ENCODE measurements at places on chromosomes 11 and 22.

DNA sequence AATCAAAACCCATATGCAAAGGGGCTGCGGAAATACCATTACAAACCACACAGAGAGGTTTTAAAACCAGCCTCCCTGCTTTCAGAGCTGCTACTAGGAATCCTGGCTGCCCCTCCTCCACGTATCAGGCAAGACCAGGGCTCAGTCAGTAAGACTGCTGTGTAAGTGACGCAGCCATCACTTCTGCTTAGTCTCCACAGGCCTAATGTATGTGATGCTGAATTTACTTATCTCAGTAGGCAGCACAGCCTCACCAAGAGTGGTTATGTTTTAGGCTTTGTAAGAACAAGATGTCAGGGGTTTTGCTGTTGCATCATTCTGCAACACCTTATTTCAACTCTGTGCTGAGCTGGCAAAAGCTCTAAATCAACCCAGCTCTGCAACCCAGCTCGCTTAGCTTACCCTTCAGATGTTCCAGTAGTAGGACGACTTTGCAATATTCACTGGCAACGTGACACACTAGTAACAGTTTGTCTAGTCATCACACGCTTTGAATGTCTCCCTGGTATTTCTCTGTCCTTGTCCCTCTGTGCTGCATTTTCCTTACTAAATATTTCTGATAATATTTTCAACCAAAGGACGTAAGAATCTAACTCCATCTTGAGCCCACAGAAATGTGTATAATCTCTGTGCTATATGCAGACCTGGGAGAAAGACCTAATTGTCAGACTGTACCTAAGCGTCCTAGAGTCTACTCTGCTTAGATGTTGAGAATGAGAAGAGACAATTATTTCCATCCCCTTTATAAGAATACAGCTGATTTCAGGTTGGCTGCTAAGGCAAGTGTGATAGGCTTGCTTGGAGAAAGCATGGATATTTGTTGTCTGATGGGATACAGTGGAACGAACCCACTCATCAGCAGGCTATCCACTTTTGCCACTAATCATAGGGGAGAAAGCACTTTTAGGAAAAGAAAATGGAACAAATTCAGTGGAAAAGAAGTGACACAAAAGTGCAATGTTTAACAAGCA, 72.2 kb downstream of the LARGE2 start:
- peak; percentile 83 for DNase-seq

DNA sequence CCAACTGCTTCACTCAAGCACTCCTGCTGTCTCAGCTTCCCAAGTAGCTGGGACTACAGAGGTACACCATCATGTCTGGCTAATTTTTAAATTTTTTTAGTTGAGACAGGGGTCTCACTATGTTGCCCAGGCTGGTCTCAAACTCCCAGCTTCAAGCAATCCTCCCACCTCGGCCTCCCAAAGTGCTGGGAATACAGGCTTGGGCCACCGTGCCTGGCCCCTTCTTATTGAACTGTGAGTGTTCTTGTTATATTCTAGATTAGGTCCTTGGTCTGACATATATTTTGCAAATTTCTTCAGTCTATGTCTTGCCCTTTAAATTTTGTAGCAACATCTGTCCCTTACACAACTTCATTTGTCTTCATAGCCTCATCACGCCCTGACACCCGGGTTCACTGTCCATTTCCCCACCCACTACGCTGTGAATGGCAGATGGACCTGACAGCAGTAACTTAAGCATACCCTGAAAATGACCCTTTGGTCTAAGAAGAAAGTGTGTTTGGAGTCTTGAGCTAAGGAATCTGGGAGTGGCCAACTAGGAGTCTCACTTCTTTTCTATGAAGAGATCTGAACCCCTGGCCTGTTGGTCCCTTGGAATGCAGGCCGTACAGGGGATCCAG, 4.2 kb upstream of the FAM118A start:
- no peak for DNase-seq

DNA sequence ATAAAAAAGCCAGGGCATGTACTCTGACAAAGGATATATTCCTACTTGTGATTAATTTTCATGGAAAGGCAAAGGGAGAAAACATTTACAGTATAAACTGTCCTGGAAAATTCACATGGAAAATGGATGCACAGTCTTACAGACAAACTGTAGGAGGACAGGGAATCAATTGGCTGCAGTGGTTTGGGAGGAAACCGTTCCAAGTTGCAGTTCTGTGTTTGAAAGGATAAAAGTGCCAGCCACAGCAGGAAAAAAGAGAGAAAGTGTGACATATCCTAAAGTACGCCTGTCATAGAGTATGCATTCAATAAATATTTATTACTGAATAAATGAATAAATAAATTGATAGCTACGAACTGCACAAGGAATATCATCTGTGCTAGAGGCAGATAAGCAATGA, 462.9 kb downstream of the RAB38 start:
- no peak for DNase-seq

DNA sequence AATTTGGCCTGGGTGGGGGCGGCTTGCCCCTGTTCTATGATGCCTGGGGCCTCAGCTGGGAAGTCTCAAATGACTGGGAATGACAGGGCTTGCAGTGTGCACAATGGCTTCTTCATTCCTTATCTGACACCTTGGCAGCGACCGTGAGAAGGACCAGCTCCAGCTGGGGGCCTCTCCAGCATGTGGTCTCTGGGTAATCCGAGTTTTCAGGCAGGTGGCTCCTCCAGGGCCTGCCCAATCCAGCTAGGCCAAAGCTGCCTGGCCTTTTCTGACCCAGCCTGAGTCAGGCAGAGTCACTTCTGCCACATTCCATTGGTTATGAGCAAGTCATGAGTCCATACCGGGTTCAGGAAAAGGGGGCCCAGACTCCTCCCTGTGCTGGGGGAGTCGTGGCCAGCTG, 646.0 kb downstream of the OPCML start:
- no peak for DNase-seq

GRCh38 chr11:32176223-32176934, 85.5 kb downstream of the RCN1 start:
- DNase-seq = peak; percentile 88

- no peak for DNase-seq
Measured at GRCh38 chr22:26541167-26541819, 29.0 kb upstream of the TFIP11 start.

GRCh38 chr22:46084943-46085827, 65.1 kb upstream of the PPARA start:
- DNase-seq = no peak

DNA sequence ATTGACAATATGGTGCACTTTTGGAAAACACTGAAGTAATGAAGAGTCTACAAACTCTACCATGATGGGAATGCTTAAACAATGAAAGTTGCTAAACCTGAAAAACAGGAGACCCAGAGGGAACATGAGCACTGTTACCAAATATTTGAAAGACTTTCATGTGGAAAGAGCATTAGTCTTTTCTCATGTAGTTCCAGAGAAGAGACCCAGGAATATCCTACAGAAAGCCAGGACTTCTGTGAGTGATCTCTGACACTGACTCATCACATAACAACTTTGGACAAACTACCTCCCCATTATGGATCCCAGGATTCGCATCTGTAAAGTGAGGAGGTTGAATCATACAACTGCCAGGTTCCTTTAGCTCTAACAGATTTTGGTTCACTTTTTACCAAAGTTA, 62.2 kb downstream of the FAM181B start:
- peak; percentile 35 for DNase-seq

DNA sequence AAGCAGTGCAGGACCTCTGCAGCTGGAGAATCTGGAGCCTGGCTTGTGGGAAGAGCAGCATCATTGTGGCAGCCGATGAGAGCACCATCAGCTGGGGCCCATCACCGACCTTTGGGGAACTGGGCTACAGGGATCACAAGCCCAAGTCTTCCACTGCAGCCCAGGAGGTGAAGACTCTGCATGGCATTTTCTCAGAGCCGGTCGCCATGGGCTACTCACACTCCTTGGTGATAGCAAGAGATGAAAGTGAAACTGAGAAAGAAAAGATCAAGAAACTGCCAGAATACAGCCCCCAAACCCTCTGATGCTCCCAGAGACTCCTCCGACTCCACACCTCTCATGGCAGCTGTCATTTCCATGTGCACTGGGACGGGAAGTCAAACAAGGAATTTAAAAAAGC, 35.6 kb downstream of the ASRGL1 start:
- no peak for DNase-seq

- no peak for DNase-seq
Measured at GRCh38 chr11:2466869-2467694, 22.3 kb downstream of the KCNQ1 start.

GRCh38 chr11:69620683-69621290, 20.2 kb upstream of the CCND1 start:
- DNase-seq = no peak

GRCh38 chr11:66011239-66011784, 496 bp upstream of the CST6 start:
- peak; percentile 53 for DNase-seq

GRCh38 chr11:46333394-46333947, 13.8 kb upstream of the DGKZ start:
- DNase-seq = no peak

- peak; percentile 81 for DNase-seq
Measured at GRCh38 chr22:24706054-24706453, 68.5 kb downstream of the PIWIL3 start.

DNA sequence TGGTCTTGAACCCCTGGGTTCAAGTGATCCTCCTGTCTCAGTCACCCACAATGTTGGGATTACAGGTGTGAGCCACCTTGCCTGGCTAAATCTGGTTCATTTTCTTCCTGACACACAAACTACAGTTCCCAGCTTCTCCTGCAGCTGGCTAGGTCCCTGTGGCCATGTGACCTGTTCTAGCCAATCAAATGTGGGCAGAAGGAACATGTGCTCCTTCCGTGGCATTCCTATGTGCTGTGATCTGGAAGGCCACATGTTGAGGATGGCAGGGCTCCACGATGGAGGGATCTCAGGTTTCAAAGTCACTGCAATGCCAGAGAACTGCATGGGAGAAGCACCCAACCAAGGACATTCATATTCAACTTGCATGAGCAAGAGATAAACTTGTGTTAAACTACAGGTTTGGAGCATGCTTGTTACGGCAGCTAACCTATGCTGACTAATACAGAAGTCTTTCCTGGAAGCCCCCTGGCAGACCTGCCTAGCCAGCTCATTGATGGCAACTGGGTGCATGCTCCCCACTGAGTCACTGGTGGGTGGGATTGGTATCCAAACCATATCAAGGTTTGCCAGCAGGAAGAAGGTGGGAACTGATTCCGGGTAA, 86.0 kb downstream of the RPS6KA4 start:
- DNase-seq = peak; percentile 49

DNA sequence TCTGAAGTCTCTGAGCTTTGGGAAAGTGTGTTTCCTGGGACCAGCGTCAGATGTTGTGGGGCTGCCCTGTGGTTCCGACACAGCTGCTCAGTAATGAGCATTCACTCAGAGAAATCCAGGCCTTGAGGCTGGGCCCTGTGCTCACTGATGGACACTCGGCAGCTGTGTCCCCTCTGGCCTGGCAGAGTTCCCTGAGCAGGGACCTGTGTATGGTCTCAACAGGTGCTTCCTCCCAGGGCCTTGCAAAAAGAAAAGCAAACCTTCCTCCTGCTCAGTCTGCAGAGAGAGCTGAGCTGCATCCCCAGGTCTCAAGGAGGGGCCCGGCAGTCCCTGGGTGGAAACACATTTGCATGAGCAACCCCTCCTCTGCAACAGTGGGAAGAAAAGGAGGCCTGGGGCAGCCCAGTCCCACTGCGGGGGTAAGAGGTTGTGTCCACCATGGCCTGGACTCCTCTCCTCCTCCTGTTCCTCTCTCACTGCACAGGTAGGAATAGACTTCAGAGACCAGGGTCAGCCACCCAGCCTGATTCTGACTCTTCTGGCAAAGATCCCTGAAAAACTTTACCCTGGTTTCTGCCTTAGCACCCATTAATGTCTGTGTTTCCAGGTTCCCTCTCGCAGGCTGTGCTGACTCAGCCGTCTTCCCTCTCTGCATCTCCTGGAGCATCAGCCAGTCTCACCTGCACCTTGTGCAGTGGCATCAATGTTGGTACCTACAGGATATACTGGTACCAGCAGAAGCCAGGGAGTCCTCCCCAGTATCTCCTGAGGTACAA, 131.2 kb downstream of the VPREB1 start:
- DNase-seq = no peak

DNA sequence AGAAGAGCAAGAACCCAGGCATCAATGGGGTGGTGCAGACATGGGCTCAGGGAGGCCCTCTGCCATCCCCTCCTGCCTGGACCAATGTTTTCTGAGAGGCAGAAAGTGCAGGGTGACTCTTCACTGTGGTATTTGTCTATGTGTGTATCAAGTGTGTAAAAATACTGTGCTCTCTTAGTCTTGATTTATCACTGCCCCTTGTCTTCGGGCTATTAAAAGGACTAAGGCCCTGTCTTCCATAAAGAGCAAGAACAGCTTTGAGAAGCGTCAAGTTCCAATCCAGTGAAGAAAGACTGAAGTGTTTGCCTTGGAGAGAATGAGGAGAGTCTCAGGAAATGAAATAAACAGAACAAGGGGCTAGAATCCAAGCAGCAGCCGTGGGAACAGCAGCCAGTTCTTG, 14.4 kb downstream of the PRSS23 start:
- DNase-seq = no peak

GRCh38 chr11:118834427-118835028, 43.6 kb upstream of the DDX6 start:
- DNase-seq = no peak

GRCh38 chr11:33582636-33583325, 117.8 kb downstream of the C11orf91 start:
- DNase-seq = no peak

DNA sequence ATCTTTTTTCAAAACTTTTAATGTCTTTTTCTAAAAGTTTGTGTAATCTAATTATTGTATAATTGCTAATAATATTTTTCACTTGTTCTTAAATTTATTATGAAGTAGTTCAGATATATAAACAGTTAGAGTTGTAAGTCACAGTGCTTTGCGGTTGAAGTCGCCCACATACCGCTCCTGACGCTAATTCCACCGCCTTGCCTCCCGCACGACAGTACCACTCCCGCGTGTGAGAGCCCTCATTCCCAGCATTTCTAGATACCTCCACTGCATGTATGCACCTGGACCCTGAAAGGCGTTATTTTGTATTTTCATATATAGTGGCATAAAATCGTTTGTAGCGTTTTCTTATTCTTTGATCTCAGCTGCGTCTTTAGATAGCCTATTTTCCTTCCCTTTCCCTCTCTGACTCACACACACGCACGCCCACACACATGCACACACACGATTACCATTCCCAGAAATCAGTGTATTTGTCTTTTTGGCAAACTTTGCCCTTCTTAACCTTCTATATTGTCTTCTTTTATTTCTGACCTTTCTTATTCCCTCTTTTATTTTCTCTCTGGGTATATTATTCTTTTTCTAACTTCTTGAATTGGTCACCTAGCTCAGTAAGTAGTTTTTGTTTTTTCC, 56.4 kb upstream of the PITPNB start:
- DNase-seq = no peak

- no peak for DNase-seq
Measured at GRCh38 chr11:72418834-72419560, 15.3 kb downstream of the CLPB start.

- DNase-seq = no peak
Measured at GRCh38 chr11:45217991-45218390, 68.2 kb downstream of the SYT13 start.

GRCh38 chr11:116869610-116870009, 32.2 kb upstream of the APOA1 start:
- peak; percentile 10 for DNase-seq

- DNase-seq = no peak
Measured at GRCh38 chr22:42639541-42640241, 710 bp downstream of the ATP5MGL start.

Data from GM23338 (cell line).